ENCODE measurements at places on chromosomes 13 and 19.

DNA sequence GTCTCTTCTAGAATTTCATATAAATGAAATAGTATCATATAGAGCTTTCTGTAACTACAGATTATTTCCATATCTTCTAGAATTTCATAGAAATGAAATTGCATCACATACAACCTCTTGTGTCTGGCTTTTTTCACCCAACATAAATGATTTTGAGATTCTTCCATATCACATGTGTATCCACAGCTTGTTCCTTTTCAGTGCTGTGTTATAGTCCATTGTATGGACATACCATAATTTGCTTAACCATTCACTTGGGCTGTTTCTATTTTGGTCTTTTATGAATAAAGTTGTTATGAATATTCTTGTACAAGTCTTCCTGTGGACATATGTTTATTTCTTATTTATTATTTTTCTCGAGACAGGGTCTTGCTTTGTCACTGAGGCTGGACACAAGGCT is 11.7 kb downstream of the TPRX1 start:
- no peak for DNase-seq

DNA sequence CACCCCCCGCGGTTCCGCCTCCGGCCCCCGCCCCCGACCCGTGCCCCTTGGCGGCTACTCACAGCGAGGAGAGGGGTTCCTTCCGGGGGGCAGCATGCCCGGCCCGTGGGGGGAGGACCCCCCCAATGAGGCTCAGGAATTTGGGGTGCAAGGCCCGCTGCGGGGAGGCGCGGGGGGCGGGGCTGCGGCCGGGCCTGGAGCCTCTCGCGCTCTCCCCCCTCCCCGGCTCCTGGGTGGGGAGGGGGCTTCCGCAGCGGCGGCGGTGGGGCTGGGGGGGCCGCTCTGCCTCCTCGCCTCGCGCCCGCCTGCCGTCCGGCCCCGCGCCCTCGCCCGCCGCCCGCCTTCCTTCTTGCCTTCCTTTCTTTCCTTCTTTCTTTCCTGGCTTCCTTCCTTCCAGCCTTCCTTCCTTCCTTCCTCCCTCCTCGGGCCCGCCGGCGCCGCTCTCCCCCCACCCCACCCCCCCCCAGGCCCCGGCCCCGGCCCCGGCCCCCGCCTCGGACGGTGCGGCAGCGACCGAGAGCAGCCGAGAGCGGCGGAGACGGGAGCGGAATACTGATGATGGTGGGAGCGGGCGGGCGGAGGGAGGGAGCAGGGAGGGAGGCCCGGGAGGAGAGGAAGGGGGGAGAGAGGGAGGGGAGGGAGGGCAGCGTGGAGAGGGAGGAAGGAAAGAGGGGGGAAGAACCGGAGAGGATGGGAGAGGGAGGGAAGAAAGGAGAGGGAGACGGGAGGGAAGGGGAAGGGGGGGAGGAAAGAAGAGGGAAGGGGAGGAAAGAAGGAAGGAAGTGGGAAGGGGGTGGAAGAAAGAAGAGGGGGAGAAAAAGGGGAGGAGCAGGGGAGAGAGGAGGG is at the start of gene LRRC4B:
Gene LRRC4B (minus strand): TSS at position 554 of the 846 bp plus-strand sequence. CDS start 19,597 bp downstream, outside the sequence.
- DNase-seq, result no peak

GRCh38 chr19:37990362-37990761 is 83.4 kb downstream of the SIPA1L3 start:
- no peak for DNase-seq

DNA sequence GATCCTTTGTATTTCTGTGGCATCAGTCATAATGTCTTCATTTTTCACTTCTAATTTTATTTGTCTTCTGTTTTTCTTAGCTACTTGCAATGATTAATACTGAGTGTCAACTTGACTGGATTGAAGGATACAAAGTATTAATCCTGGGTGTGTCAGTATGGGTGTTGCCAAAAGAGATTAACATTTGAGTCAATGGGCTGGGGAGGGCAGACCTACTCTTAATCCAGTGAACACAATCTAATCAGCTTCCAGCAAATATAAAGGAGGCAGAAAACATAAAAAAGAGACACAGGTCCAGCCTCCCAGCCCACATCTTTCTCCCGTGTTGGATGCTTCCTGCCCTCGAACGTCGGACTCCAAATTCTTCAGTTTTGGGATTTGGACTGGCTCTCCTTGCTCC is 640.9 kb upstream of the MIR17HG start:
- no peak for DNase-seq

- DNase-seq, result no peak
Observed at GRCh38 chr13:73248711-73249580, 190.1 kb downstream of the KLF5 start.

GRCh38 chr13:48000559-48001113 is 437 bp downstream of the SUCLA2 start:
- no peak for DNase-seq

GRCh38 chr13:112928972-112929782 is 39.8 kb upstream of the MCF2L start:
- DNase-seq, result no peak

DNA sequence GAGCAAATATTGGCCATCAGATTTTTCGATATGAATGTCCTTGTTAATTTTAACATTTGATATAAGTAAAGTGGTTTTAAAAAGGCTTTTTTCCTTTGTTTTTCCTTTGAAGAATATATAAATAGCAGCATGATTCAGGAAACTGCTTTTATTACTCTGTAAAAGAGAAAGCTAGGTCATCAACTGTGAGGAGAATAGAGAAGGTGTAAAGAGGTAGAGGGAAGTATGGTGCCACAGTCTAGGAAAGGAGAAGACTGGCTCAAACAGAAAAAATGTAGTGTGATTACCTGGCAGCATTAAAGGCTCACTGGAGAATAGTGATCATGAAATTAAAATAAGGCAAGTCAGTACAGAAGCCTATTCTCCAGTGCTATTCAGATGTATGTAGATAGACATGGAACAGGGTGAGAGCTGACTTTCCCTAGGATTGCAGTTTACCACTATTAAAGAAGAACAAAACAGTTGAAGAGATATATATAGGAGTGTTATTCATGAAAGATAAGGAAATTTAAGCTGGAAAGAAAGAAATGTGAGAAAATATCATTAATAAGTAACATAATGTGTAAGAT is 1115.9 kb upstream of the PCDH9 start:
- DNase-seq, result no peak

- no peak for DNase-seq
Observed at GRCh38 chr19:30695171-30695875, 323.1 kb downstream of the ZNF536 start.

DNA sequence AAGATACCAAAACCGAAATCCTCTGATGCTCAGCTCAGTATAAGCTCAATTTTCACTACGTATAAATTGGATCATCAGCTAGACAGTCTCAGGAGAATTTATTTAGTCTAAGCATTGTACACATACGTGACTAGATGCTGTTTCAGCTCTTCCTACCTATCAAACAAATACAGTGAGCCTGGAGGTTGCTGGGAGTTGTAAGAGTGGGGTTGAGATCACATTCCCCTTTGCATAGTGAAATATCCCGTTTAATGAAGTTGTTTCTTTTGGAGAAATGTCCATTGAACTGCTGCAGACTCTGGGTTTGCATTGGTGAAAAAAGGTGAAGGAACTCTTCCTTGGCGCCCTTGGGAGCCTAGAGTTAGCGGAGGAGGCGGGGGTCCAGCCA is 68.9 kb upstream of the GJB6 start:
- no peak for DNase-seq

DNA sequence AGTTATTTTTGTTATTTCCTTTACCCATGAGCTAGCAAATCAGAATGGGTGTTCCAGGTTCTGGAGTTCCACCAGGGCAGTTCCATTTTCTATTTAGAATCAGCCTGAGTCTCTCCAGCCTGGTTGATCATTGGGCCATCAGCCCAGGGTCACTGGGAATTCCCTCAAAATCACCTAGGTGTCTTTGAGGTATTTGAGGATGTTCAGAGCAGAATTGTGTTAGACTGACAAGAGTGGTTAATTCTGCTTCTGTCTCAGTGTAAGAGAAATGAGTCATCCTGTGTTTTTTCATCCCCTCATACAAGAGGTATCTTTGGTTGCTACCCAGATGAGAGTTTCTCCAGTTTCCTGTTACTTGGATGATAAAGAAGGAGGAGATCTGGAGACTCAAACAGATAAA is 11.7 kb downstream of the ZNF66 start:
- no peak for DNase-seq

DNA sequence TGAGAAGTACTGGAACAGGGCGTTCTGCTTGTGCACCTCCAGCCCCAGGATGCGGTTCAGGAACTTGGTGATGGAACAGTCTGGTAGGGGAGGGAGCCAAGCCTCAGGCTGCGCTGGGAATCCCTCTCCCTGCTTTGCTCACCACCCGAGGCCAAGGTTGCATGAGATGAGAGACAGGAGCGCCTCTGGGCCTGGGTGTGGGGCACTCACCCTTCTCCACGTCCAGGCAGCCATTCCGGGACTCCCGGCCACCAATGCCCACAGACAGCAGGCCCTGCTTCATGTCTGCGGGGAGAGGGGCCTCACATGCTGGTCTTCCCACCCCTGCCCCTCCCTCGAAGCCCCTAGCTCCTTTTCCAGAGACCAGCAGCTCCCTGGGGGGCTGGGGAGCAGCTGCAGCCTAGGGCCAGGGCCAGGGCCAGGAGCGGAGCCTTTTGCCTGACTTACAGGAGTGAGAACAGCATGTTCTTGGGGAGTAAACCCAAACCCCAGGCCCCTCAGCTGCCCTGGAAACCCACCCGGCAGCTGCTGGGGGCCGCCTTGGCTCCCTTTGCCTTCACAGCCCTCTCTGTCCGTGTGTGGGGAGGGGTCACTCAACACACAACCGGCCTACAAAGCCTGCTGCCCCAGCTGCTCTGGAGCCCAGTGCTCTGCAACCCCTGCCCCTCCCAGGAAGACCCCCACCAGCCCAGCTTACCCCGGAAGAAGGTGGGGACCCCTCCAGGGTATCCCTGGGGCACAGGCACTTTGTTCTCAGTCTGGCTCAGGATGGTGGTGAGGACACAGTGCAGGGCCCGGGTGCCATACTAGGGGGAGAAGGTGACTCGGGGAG is 7.2 kb downstream of the GPX4 start:
- DNase-seq, result no peak

DNA sequence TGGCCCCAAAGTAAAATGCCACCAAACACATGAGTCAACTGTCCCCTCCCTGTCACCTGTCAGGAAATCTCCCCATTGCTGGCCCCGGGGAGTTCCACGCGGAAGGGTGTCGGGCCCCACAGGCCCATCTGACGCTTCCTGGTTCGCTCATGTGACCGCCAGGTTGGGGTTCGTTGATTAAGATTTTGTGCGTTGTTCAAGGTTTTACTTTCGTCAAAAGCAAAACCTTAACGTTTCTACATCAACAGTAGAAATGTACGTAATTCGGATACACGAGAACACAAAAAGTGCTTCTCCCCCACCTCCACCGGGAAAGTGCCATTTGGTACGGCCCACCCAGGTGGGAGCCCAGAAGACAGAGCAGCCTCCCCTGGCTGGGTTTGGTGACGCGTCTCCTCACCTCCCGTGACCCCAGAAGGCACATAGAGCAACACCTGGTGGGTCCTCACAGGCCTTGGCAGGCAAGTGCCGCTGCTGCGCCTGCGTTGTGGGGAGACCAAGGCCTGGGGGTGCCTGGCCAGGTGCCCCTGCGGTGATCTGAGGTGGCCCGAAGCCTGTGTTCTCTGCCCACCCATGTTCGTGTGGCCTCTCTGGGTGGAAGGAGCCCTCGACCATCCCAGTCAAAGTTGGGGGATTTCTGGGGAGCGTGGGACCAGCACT is 161.6 kb downstream of the KDM4B start:
- DNase-seq, result peak; percentile 44

DNA sequence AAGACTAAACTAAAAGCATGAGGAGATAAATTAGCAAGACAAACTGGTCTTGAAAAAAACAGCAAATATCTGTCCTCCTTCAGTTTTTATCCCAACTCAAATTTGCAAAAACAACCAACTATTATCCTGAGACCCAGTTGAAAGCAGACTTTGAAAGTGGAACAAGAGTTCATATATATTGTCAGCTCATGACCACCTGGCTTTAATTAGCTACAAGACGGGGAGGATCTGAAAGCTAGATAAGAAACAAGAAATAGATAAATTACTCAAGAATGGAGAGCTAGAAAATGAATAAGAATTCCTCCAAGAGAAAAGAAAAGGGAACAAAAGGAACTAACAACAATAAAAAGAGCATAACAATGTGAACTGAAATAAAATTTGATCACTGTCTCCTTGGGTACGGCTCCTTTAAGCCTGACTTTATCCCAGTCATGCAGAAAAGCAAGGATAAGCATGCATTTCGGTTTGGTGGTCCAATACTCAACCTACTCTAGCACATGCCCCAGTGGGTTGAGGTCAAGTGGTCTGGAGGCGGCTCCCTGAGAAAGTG is 246.9 kb downstream of the DCLK1 start:
- DNase-seq, result no peak

DNA sequence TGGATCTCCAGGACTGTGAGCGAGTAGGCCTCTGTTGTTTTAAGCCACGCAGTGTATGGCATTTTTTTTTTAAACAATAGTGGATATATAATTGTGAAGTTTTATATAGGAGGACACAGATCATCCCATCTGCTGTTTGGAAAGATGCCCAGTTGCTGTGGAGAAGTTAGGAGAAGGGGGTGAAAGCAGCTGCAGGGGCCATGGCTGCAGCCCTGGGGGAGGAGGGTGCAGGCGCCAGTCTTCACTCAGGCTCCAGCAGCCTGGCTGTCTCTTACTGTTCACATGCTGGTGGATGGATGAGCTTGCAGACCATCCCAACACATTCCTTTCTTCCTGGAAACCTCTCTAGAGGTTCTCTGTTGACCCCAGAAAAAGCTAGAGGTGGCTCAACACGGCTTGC is 242.3 kb downstream of the TEX29 start:
- DNase-seq, result no peak

GRCh38 chr13:97266332-97266731 is 44.2 kb downstream of the MBNL2 start:
- DNase-seq, result no peak

GRCh38 chr19:3837922-3838321 is 30.9 kb downstream of the ZFR2 start:
- DNase-seq, result no peak

DNA sequence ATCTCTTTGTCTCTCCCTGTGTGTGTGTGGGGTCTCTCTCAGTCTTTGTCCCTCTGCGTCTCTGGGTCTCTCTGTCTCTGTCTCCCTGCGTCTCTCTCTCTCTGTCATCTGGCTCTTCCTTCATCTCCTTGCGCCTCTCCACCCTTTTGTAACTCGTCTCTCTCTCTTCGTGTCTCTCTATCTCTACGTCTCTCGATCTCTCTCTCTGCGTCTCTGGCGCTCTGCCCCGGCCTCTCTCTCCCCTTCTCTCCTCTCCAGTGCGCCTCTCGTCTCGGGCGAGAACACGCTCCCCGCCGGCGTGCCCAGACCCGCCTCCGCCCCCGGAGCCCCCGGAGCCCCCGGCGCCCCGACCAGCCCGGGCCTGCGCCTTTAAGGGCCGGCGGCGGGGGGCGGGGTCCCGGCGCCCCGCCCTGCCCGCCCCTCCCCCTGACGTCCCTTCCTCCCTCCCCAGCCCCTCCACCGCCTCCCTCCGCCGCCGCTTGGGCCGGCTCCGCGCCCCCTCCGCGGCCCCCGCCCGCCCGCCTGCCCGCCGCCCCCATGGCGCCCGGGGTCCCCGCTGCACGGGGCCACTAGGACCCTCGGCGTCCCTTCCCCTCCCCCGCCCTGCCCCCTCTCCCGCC is at the start of gene MARK4:
Gene MARK4 (plus strand): TSS at position 440 of the 620 bp plus-strand sequence. CDS start 318 bp downstream, outside the sequence.
- peak; percentile 13 for DNase-seq

DNA sequence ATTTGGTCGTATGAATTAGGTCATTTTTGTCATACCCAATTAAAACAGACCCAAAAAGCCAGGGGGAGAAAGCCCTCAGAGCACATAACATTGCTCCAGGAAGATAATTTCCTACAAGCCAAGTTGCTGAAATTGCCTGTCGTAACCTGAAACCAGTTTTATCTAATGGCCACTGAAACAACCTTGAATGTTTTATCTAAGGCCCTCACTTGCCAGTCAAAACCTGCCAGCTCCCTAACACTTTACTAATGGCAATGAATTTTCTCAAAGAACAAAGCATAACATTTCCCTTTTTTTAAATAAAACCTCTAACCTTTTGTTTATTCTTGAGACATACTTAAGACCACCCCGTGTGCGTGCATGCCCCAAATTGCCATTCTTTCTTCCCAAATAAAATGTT is 496.2 kb upstream of the KLHL1 start:
- no peak for DNase-seq
